ENCODE measurements at places on chromosomes 4 and X.

DNA sequence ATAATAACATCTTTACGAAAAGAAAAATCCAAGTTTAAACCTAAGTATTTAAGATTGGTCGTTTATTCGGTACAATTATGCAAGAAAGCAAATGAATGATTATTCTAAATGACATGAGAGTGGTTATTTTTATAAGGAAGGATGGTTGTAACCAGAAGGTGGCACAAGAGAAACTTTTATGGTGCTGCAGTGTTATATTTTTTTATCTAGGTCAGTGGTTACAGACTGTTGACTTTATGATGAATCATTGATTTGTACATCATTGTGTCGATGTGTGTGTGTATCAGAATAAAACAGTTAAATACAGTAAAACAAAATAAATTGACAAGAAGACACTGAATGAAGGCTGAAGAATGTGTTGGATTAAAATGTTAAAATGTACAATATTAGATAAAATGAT is 9.8 kb downstream of the DCAF8L2 start:
- no peak for DNase-seq

DNA sequence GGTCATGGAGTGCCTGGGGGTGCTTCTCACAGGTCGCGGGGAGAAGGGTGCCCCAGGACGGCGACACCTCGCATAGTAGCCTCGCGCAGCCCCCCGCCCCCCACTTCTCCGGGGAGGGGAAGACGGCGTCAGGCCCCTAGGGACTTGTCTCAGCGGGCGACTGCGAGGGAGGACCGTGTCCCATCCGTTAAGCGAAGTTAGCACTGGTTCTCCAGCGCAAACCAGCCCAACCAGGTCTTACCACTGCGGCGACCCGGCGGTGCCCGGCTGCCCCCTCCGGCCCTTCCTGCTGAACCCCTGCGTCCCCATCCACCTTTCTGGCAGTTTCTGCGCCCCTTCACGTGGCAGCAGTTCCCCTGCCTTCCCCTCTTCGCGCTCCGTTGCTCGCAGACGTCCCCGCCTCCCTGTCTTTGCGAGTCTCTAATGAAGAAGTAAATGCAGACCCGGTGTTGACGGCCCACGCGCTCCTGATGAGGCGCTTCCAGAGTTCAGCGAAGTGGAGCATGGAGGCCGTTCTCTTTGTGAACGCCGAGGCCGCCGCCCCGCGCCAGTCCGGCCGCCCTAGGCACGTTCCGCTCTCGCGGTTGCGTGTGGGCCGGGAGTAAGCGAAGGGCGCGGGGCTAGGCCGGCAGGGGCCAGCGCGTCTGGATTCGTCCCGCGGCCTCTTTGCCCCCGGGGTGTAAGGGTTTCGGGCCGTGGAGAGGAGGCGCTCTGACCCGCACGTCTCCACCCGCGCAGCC is 3.0 kb downstream of the SLIT2 start:
- no peak for DNase-seq

GRCh38 chr4:75909405-75909804 is 7.2 kb upstream of the PPEF2 start:
- DNase-seq: no peak

DNA sequence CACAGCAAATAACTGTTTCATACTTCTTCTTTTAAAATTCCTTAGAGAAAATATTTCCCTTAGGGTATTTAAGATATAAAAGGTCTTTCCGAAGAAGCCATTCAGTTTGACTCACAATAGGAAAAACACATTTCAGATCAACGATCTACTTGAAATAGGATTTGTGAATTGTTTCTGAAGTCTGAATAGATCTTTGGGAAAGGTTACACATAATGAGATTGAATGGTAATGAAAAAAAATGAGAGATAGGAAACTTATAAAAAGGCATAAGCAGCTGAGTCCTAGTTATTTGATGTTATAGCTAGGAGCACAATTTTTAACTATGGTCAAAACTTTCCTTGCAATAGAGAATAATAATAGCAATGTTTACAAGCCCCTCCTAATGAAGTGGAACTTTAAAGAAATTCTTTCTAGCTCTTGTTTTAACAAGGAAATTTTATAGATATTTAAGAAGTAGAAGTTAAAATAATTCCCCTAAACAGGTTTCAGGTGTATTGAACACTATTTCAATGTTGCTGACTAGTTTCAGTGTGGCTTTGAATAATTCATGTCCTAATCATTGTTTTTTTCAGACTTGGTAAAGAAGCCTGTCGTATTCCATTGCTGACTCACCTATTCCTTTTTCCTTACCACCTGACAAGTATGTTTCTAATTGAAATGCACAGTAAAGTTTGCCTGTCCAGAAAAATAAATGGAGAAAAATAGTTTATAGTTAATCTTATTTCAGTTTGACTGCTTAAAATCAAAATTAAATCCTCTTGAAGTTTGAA is 89.1 kb downstream of the PCDH18 start:
- no peak for DNase-seq

DNA sequence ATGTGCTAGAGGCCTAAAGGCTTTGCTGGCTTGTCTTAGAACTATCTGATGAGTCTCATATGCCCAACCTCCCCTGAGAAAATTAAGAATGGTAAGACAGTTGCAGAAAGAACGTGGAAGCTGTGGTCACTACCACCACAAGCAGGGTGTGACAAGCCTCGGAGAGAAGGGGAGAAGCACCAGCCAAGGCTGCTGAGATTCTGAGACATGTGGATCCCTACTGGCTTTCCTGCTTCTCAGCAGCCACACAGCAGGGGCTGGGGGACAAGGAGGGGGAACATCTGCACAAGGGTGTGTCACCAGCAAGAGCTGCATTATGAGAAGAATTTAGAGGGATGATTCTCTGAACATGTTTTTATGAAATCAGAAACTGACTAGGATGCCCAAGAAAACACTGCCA is 19.4 kb downstream of the TAPT1 start:
- DNase-seq: no peak
